ENCODE measurements at places on chromosomes 4 and X.
A peak's percentile ranks its signal among the peaks of the same experiment; 100 is the strongest.

DNA sequence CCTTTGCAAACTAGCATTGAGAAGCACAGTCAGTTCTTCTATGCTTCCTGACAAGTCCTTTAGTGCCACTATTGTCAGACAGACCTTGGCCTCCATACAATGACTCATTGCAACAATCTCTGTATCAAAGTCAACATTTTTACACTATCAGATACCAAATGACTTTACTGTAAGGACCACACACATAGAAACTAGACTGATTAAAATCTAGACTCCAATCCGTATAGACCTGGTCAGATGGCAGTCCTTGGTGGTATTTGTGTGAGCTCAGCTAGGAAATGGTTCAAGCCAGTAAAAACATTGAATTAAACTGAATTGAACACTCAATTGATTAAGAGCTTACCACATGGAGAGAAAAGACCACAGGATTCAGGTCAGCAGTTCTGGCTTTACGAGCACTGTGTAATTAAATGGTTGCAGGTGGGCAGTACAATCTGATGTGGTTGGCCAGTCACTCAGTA, 549.8 kb upstream of the LCORL start:
- DNase-seq: no peak

DNA sequence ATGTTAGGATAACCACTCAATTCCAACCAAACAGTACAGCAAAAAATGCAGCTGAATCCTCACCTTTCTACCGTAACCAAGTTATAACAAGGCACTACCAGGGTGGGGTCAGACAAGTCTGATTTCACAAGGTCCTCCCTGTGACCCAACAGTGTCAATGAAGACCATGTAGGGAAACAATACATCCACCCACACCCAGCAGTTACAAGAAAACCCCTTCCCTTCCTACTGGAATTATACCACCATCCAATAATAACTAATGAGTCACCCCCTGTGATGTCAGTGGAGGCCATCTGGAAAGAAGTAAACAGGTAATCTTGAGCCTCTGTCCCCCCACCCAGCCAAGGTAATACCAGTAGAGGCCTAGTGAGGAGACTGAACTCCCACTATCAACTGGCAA, 117.6 kb downstream of the FGF16 start:
- DNase-seq: no peak

GRCh38 chr4:181308476-181309312, 934.5 kb upstream of the TENM3 start:
- DNase-seq: peak; percentile 74

- no peak for DNase-seq
These were observed 374.6 kb downstream of the RAB28 start for GRCh38 chr4:13109536-13109935.

- no peak for DNase-seq
These were observed 26.1 kb upstream of the EREG start for GRCh38 chr4:74338792-74339333.

- DNase-seq: no peak
These were observed 148.4 kb downstream of the ASMT start for GRCh38 chrX:1763294-1763693.

GRCh38 chrX:83501530-83501929, 6.6 kb upstream of the POU3F4 start:
- DNase-seq: no peak

DNA sequence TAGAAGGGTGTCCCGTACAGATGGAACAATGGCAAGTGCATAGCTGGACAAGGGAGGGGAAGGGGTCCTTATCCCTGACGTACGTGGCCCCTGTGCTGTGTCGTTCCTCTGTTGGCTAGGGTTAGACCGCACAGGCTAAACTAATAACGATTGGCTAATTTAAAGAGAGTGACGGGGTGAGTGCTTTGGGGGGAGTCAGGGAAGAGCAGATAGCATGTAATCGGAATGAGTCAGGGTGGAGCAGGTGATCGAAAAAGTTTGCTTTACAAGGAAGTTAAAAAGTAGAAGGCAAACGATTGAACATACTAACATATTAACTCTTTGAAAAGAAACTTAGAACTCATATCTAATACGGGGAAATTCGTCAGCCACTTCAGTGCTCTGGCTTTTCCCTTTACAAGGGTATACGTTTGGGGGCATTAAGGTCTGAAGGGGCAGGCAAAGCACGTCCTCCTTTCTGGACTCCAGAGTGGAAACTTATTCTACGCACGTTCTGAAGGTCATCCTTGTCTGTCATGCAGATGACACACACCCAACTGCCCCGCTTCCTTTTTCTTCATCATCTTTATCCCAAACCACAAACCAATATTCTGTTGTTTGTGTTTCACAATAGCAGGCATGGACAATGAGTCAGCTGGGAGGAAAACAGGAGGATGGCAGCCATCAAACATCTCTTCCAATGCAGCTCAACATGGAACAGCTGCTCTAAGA, 10.2 kb upstream of the CRLF2 start:
- no peak for DNase-seq

DNA sequence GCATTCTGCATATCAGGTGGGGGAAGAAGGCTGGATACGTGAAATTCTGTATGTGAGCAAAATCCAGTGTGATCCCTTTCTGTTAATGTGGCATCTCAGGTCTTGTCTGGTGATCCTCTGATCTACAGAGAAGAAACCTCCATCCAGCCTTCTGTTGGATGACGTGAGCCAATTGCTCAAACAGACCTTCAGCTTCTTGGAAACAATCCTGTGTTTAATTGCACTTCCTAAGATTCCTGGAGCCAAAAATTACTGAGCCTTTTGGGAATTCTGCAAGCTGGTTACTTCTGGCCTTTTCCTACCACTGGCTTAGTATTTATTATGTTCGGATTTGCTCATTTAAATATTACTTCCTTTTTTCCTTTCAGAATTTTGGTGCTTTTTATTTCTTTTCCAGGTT, 51.2 kb downstream of the TRIML1 start:
- DNase-seq: no peak

DNA sequence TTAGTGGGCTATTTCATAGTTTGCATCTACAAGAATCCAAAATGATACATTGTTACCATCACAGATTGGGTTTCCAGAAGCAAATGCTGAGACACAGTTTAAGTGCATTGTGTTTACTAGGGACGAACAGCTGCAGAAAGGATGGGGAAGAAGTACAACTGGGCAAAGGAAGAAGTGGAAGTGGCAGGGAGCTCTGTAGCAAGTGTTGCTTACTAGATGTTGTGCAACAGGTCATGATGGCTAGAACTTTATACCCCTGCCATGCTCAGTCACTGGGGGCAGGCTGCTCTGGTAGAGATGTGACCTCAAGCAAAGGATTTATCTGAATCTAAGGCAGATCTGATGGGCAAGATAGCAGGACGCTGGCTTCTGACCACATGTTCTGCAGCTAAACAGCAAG, 76.1 kb upstream of the EMCN start:
- DNase-seq: no peak

DNA sequence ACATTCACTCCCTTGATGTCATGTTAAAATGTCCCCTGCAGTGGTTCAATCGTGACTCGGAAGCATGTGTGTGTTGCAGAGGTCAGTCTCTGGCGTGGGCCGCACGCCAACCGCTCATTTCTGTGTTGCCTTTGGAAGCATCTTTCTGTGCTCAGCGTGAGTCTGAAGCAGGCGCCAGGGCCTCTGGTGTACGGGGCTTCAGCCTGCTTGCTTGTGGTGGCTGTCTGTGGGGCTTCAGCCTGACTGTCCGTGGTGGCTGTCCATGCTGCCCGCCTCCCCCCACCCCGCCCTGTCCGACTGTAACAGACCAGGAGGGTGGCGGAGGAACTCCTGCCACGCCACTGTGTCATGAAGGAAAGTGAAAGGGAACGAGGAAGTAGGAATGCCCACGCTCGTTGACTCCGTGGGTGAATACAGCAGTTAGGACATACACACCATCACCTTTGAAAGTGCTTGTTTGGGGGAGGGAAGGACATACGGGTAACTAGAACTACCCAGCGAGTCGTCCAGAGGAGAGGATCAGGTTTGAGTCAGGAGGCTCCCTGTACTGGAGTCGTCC, 14.7 kb upstream of the CLCN4 start:
- DNase-seq: no peak

Data from NCI-H2029 treated with DMSO at 0.1 percent for 48 hours (cell line).